ENCODE measurements at places on chromosomes 6 and 20.

GRCh38 chr6:13075141-13075845 is 253.0 kb downstream of the TBC1D7 start:
- no peak for DNase-seq

DNA sequence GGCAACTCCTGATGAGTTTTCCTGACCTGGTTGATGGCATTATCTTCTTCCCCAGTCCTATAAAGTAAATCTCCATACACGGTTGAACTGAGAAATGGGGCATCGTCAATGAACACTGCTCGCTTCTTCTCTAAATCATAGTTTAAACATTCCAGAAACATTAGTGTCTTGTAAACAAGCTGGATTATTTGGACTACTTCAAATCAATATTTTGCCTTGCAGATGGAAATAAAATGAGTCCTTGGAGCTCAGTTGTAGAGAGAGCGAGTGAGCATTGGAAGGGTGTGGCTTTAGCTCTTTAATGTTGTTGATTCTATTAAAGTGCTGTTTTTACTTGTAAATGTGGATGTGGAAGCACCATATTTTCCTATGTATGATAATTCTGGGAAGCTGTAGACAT is 18.4 kb downstream of the C6orf89 start:
- no peak for DNase-seq

GRCh38 chr20:56488566-56488965 is 20.1 kb downstream of the RTF2 start:
- DNase-seq: no peak

DNA sequence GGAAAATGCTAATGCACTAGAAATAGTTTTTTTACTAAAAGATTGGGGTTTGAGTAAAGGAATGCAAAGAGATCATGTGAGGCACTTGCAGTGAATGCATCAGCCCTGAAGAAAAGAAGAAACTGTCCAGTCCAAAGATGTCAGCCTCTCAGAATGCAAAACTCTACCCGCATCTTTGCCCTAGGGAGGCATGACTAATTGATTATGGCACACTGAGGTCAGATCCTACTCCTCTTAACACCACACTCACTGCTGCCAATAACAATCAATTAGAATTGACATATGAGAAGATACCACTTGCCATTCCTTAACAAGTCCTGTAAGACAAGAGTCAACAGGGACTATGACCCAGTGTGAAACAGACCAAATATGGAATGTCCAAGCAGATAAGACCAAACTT is 262.3 kb upstream of the PLN start:
- no peak for DNase-seq

DNA sequence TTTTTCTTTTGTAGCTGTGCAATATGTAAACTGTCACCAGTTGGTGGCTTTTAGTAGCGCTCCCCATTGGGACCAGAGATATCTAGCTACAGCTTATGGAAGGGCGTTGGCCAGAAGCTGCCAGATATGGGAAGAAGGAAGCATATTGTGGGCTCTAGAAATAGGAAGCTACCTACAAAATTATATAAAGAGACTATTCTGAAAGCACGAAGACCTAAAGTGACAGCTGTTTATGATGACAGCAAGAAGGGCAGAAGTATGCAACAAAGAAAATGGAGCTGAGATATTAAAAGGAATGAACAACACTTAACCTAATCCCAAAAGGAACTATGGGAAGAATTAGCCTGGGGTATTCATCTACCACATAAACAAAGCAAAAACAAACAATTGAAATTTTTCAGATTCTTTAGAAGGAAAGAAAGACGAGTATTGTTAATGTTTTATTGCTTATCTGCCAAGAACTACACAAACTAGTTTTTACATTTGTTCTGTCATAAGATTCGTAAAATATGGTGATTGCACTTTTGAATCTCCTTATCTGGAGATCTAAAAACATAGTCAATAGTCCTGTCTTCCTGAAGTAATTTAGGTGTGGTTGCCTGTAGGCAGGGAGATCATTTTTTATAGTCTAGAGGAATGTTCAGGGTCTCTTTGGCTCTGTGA is 81.6 kb downstream of the NCOA7 start:
- no peak for DNase-seq

- DNase-seq: no peak
These were observed 90.7 kb downstream of the CDH22 start for GRCh38 chr20:46217583-46217982.

DNA sequence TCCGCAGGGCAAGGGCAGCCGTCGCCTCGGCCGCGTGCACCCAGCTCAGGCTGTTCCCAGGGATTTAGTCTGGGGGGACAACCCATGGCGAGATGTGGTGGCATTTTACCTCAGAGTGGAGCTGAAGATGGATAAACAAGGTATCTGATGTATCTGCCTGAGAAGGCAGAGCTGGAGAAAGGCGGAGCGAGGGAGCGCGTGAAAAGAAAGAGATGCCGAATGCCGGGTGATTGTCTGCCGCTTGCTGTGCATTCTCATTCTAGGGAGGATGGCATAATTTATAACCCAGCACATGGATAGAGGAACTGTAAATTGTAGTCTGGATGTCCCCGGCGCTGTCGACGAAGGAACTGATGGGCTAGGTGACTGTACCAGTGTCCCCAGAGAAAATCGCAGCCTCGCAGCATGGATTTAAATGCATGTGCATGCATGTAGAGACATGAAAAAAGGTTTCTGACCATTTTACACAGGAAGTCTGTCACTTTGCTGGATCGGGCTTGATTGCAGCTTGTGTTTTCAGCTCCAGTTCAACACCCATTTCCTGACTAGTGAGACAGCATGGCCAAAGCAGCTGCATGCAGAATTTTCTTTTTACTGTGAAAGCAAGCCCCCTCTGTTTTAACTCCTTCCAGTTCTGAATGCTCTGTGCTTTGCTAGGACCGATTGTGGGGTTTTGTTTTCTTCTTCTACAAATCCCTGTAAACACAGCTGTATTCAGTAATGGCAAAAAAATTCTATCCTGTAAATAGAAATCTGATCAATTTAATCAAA is 149.7 kb downstream of the PRL start:
- no peak for DNase-seq

GRCh38 chr6:117270843-117271507 is 5.6 kb downstream of the VGLL2 start:
- no peak for DNase-seq

GRCh38 chr6:39530201-39530759 is 194.9 kb downstream of the KIF6 start:
- no peak for DNase-seq

DNA sequence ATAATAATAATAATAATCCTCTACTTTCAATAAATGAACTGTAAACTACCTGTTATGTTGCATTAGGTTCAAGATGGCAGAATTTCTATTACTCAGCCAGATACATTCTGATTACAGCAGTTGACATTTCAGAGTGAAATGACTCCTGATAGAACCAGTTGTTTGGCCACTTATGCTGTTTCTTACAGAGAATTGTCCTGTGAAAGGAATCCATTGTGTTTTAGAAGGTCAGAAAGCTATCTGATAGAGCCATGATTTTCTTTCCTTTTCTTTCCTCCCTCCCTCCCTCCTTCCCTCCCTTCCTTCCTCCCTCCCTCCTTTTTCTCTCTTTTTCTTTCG is 16.6 kb downstream of the GJA10 start:
- no peak for DNase-seq

- no peak for DNase-seq
These were observed 77.0 kb downstream of the DTNBP1 start for GRCh38 chr6:15585760-15586214.

- no peak for DNase-seq
These were observed 95.2 kb upstream of the ADGRF4 start for GRCh38 chr6:47603227-47603626.

- DNase-seq: no peak
These were observed 3.9 kb downstream of the SDC4 start for GRCh38 chr20:45344168-45344860.

DNA sequence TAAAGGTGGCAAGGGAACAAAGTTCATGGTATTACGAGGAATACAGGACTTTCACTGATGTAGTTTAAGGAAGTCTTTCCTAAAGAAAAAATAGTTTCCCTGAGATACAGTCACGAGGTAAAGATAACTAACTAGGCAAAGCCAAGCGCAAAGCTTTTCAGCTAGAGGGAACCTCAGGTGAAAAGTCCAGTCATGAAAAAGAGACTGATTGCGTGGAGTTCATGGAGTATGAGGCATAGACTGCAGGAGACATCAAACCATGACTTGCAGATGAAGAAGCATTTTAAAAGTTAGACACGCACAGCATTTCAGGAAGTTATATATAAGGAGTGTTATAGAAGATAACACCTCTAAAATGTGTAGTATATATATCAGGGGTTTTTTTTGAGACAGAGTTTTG is 205.6 kb upstream of the ZNF184 start:
- DNase-seq: no peak

GRCh38 chr6:5115168-5115567 is 30.0 kb downstream of the PPP1R3G start:
- DNase-seq: no peak

- no peak for DNase-seq
These were observed 1.6 kb downstream of the FOXP4 start for GRCh38 chr6:41547799-41548097.

GRCh38 chr20:18197382-18198070 is 59.9 kb downstream of the KAT14 start:
- DNase-seq: no peak

DNA sequence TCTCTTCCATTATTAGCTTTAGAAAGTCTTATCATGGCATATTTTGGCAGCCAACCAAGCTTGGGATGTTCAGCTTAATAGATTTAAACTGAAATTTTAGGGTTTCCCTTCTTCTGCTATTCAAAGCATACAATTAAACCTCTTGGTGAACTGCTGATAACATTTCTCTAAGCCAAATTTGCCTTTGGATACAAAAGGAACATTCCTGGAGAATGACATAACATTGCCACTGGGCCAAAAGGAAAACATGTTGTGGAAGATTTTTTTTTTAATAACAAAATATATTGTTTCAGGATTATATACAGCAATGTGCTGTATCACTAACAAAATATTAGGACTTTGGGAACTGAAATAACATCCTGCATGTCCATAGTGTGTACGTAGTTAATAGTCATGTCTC is 215.1 kb upstream of the TBX18 start:
- no peak for DNase-seq

- DNase-seq: no peak
These were observed 44.4 kb downstream of the PACSIN1 start for GRCh38 chr6:34510299-34510698.

DNA sequence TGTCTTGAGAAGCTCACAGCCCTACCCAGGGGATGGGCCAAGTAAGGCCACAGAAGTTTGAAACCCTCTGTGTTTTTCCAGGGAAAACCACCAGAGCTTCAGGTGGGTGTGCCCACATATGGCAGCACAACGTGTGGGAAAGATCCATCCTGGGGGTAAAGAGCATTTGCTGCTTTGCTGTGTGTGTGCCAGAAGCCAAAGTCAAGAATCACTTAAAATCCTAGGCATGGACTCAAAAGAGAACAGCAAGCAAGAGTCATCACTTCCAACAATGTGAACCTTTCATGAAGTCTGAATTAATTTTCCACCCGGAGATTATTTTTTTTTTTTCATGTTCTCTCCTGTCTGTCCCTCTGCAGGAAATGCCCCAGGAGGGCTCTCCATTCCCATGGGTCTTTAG is 308.2 kb upstream of the SGK1 start:
- DNase-seq: no peak

DNA sequence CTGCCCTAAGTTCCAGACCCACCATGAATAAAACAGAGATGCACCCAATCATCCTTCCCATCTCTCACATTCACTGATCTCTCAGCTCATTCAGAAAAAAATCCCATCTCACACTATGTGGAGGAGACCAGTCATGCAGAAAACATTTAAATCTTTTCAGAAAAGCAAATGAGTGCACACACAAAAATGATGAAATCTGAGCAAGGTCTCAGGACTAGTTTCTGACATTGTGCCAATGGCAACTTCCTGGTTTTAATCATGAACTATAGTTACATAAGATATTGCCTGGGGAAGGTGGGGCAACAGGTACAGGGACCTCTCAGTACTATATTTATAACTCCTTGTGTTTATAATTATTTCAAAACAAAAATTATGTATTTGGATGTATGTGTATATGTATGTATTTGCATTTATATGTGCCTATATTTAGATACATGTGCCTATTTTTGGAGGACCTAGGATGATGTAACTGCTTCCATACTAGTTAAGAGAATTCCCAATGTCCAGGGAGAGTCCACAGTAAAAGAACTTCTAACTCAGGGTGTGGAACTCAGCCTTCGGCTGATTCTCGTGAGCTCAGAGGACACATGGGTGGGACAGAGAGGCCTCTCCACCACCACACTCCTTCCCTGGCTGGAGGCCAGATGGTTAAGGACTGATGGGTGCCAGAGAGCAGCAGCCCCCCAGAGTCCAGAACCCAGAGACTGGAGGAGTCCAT is 71.7 kb upstream of the MAP3K4 start:
- peak; percentile 27 for DNase-seq

DNA sequence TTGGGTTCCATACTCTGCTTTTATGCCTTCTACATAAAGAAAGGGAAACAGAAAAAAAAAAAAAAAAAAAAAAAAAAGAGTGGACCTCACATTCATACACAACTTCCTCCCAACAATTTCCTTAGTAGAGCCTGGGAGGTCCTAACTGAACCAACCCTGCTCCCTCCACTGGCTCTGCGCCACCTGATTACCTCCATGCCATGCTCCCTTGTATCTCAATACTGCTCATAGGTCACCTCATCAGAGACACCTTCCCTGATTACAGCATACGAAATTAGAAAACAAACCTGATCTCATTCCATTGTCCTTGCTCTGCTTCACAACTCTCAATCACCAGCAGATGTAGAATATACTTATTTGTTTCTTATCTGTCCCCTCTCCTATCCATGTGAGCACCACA is 134.2 kb upstream of the EYA4 start:
- DNase-seq: no peak

- no peak for DNase-seq
These were observed 695.4 kb downstream of the PTPRT start for GRCh38 chr20:42494290-42494689.

DNA sequence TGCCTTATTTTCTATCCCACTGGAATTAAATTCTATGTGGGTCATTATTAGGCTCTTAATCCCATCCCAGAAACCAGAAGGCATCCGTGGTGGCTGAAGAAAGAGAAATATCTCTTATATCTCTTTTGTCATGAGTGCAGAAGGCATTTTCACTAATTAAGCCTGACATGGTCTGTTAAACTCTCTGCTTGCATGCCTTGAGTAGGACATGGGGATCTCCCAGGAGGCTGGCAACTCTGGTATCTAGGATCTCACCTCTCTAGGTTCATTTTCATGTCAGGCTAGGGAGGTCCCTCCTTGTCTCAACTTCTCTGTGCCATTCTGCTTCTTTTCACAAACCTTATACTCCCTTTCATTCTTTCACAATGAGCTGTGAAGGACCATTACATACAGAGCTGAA is 25.3 kb upstream of the GPR63 start:
- no peak for DNase-seq

- no peak for DNase-seq
These were observed 230.8 kb downstream of the BCAS1 start for GRCh38 chr20:53839423-53840176.

DNA sequence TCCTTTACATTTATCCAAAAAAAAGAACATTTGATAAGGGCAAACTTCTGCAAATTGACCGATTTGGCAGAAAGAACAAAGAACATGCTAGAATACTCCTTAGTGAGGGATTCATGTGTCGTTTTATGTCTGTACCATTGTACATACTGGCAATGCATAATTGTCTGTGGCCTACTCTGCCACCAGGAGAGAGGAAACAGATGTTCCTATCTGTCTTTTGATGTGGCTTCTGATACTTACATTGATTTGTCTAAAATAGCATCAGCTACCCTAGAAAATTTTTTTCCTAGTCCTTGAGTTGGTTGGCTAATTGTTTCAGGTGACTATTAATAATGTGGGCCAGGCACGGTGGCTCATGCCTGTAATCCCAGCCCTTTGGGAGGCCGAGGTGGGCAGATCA is 654.1 kb downstream of the KIF16B start:
- DNase-seq: no peak
